ENCODE measurements at places on chromosomes 16 and 17.

DNA sequence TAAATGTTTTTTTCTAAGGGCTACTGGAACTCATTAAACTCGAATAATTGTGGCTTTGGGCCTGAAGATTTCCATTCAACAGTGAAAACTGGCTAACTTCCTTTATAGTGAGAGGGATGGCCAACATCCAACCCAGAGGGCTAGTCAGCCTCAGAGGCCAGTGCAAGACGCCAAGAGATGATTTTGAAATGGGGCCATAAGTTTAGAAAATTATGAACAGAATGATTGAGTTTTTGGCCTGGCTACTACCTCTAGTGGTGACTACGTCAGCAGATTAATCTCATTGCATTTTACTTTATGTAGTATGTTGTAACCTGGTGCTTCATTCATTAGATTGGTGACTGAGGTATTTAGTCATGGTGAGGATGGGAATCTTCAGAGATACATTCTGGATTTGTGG lies 28.4 kb downstream of the HAPSTR1 start:
- DNase-seq: no peak

GRCh38 chr17:4635823-4636375 lies 5.6 kb downstream of the ALOX15 start:
- DNase-seq: no peak

DNA sequence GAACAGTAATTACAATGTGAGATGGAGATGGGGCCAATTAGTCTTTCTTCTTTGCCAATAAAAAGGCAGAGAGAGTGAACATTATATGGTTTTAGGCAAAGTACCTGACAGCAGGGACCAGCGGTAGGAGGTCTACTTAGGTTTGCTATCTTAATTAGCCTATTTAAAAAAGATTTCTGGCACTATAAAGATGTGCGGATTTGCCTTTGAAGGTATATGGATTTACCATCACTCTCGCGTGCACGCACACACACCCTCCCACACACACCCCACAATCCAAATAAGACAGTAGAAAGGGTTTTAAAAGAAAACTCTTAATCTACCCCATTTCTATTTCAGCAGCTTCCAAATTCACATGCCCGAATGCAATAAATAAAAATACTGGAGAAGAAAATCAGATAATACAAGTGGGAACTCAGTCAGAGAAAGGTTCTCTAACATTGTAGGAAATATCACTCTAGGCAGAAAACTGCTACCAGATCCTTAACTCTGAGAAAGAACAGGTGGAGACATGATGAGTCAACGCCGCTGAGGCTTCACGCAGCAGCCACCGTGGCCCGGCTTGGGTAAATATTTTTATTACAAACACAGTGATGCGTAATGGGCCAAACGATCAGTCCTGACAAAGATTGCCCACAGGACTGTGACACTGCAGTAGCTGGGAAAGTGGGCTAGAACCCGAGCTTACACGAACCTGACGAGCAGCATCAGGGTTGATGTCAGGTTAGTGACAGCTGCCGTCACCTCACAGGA lies 66.6 kb upstream of the AXIN2 start:
- no peak for DNase-seq

DNA sequence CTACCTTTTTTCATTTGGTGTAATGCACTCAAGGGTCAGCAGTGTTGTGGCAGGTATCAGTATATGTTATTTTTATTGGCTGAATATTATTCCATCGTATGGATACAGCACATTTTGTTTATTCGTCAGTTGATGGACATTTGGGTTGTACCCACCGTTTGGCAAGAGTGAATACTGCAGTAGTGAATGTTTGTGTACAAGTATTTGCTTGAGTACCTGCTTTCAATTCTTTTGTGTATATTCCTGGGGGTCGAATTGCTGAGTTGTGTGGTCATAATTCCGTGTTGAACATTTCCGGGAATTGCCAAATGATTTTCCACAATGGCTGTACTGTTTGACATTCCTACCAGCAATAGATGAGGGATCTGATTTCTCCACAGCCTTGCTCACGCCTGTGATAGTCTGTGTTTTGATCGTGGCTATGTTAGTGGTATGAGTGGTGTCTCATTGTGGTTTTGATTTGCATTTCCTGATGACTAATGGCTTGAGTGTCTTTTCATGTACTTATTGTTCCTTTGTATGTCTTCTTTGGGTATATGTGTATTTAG lies 108.4 kb downstream of the OR1D5 start:
- DNase-seq: no peak

GRCh38 chr16:65994291-65994690 lies 372.2 kb upstream of the CDH5 start:
- no peak for DNase-seq

GRCh38 chr17:27840688-27841087 lies 40.4 kb upstream of the NOS2 start:
- DNase-seq: no peak

DNA sequence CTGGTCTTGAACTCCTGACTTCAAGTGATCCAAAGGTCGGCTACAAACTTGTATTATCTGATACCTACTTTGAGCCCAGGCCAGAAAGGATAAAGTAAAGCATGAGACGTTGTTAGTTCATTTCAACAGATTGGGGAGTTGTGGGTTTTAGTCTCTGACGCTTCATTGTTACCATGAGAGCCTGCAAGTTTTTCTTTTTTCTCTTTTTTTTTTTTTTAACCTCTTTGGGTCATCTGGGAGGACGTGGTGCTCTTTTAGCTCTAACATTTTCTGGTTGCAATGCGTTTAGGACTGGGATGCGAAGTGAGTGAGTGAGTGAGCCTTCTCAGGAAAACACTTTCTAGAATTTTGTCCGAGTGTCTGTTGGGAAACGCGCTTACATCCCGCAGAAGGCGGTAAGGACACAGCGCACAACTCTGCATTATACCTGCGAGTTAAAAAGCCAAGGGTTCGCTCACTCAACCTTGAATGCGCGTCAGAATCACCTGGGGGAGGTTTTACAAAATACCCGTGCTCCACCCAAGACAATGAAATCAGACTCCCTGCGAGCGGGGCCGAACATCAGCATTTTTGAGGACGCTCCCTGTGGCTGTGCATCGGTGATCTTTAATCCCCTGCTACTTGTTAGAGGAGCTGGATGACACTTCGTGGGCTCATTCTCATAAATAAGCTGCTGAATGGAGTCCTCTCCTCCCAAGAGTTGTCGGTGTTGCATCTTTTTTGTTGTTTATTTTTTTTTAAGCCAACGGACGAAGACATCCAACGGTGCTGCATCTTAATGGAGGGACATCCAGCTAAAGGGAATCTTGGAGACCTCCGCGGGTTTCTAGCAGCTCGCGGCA lies 629 bp upstream of the RNF135 start:
- DNase-seq: no peak

DNA sequence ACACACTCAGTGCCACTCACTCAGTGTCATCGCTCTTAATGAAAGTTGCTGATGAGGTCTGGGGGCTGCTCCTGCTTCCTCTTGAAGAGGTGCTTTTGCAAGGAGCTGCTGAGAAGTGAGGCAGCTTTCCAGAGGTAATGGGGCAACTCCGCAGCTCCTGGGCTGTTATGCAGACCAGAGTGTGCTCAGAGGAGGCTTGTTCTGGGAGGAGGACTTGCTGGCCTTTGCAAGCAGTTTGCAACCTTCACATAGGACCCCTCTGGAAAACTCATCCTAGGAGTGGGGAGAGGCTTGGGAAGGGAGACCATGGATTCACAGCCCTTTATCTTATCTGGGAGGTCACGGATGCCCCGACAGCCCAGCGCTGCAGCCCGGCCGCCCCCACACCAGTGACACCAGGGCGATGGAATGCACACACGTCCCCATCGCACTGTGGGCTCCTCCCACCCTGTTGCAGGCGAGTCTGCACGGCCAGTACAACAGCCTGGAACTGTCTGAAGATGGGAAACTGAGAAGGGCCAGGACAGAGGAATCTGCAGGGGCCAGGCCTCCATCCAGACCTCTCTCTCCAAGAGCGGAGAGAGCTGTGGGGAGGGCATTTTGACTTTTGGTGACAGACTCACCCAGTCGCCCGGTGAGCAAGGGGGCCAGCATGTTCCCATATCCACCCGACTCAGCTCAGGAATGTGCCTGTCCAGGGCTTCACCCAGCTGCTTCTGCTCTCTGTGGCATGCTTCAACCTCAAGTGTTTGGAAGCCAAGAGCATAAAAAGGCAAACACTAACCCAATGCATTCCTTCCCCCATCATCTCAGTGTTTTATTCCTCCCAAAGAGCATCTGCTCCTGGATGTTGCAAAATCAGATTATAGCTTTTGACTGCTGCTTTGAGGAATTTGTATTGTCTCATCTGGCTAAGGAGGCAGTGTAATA lies 78.6 kb upstream of the ZNF469 start:
- DNase-seq: no peak

DNA sequence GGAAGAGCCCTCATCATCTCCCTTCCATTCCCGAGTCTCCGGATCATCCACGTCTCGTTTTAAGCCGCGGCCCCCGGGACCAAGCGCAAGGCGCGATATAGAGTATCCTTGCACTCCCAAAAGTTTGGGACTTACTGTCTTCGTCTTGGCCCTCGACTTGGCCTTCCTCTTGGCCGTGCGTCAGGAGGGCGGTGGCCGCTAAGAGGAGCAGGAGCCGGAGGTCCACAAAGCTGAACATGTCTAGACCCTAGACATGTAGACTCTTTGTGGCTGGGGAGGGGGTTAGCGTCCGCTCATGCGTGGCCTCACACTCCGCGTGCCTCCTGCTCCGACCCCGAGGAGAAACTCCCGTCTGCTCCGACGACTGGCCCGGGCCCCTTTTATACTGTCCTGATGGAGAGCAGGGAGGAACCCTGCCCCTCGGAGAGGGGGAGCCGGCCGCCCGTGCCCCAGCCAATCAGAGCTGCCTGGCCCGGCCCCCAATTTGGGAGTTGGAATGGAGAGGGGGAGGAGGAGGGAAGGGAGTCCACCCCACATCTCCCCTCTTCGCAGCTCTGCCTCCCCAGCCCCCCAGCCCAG lies at the start of gene COL1A1:
TSS of gene COL1A1 (minus strand) at position 356 of the 579 bp plus-strand sequence. CDS start at position 238, 118 bp downstream.
- DNase-seq: no peak

GRCh38 chr16:62060089-62060488 lies 23.9 kb upstream of the CDH8 start:
- DNase-seq: no peak

DNA sequence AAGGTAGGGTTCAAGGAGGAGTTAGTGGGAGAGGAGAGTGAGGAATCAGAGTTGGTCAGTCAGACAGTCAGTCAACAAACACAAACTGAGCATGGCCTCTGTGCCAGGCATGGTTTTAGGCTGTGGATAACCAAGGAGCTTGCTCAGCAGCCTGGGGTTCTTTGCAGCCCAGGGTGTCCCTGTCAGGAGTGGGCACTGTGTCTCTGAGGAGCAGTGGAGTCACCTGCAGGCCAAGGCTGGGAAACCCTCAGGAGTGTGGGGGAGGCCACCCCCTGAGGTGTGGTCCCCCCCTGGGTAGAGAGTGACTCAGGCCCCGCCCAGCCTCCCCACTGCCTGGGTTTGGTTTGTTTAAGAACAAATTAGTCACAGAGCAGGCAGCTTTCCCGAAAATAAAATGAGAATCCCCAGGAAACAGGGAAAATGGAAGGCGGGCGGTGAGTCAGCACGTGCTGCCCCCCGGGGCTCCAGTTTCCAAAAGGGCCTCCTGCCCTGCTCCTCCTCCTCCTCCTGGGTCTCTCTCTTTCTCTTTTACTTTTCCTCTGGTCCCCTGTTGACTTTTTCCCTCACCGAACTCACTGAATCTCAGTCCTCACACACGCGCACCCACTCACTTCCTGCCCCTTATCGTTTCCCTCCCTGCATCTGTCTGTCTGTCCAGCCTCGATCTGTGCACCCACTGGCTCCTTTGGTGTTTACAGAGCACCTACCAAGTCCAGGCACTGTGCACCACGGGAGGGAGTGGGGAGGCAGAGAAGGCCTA lies 44.3 kb downstream of the SOCS3 start:
- peak; percentile 17 for DNase-seq

GRCh38 chr16:14627078-14627477 lies 3.0 kb downstream of the PARN start:
- DNase-seq: no peak

DNA sequence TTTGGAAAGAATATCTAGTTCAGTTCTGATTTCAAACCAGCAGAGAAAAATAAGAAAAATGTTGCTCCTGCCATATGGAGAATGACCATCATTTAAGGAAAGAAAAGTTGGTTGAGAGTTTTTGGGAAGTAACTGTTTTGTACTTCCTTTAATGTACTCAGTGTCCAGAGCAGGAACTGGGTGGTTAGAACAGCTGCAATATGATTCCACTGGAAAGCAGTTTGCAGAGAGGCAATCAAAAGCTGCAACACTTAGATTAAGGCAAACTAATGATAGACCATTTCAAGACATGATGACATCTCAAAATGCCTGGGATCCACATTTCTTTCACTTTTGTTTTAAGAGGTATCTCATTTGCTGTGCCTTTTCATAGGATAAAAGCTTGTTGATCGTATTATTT lies 313.3 kb upstream of the HSBP1 start:
- no peak for DNase-seq

DNA sequence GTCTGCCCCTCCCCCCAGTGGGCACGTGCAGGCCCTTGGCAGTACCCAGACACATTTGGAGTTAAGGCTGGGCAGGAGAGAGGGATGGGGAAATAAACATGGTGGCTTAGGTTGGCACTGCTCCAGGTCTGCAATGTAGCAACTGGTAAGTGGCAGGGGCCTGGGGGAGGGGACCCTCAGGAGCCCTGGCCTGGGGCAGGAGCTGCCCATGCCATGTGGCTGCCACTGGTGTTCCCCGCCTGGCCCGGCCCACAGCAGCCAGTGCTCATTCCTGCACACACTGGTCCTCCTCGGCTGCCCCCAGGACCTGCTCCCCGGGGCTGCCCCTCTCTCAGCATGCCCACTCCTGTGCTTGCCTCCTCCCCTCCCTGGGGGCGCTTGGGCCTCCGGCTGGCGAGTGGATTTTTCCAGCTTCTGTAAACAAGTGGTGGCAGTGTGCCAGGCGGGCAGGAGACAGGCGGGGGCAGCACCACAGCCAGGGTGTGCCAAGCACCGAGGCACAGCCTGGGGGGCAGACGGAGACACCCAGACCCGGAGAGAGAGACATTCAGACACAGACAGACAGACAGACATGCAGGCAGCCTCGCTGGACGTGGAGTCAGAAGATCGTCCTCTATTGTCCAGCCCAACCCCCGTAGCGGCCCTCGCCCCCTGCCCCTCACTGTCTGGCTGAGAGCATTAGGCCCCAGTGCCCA lies 9.4 kb downstream of the THRA start:
- DNase-seq: no peak

GRCh38 chr17:32946375-32947135 lies 18.6 kb downstream of the TMEM98 start:
- no peak for DNase-seq

- no peak for DNase-seq
Measured at GRCh38 chr17:34680151-34680550, 100.8 kb downstream of the TMEM132E start.

GRCh38 chr16:47053895-47054294 lies 80.4 kb upstream of the DNAJA2 start:
- DNase-seq: no peak

Data from activated CD4-positive, CD25-positive, alpha-beta regulatory T cell (primary cell).